ENCODE measurements at places on chromosomes 13 and 19.

DNA sequence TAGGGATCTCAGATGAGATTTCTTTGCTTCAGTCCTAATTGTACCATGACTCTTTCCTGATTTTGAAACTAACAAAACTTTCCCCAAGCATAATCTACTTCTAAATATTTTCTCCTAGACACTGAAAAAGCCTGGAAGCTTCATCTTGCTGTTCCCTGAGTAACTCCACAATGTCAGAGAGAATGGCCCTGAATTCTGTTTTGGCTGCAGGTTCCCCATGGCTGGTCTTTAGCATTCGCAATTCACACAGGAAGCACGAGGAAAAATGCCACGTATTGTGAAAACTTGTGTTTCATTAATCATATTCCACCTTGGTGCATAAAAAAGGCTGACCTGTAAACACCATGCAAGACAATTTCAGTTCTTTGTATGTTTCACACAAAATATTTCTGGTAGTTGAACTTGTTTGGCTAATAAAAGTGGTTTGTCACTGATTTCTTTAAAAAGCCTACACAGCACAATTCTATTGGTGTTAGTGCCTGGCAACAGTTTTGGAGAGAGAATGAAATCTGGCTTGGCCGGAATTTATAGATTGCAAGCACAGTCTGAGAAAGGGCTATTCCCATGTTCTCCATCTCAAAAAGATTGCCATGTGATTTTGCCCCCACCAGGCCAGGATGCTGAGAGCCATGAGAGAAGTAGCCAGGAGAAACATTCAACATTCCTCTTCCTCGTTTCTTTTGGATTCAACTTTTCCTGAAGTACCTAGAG lies 367.1 kb downstream of the NDFIP2 start:
- no peak for DNase-seq

GRCh38 chr19:34988119-34988518 lies 12.0 kb upstream of the GRAMD1A start:
- no peak for DNase-seq

- peak; percentile 0 for DNase-seq
Measured at GRCh38 chr19:57099199-57099661, 20.6 kb upstream of the USP29 start.

DNA sequence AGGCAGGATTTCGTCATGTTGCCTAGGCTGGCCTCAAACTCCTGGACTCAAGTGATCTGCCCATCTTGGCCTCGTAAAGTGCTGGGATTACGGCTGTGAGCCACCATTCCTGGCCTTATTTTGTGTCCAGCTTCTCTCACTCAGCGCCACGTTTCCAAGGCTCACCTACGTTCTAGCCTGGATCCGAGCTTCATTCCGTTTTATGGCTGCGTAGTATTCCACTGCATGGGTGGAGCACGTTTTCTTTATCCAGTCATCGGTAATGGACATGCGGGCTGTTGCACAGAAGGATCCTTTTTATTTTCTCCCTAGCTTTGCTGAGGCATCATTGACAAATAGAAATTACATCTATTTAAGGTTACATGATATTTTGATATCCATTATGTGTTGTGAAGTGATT lies 16.6 kb downstream of the ADGRL1 start:
- DNase-seq = no peak
